Stimulated activated CD4-positive, alpha-beta T cell treated with anti-CD3 and anti-CD28 coated beads, Interleukin-12 subunit alpha, Interleukin-12 subunit beta, amount 100 ng/mL, for 24 hours (primary cell): ENCODE measurements at places on chromosomes 13 and 19.

DNA sequence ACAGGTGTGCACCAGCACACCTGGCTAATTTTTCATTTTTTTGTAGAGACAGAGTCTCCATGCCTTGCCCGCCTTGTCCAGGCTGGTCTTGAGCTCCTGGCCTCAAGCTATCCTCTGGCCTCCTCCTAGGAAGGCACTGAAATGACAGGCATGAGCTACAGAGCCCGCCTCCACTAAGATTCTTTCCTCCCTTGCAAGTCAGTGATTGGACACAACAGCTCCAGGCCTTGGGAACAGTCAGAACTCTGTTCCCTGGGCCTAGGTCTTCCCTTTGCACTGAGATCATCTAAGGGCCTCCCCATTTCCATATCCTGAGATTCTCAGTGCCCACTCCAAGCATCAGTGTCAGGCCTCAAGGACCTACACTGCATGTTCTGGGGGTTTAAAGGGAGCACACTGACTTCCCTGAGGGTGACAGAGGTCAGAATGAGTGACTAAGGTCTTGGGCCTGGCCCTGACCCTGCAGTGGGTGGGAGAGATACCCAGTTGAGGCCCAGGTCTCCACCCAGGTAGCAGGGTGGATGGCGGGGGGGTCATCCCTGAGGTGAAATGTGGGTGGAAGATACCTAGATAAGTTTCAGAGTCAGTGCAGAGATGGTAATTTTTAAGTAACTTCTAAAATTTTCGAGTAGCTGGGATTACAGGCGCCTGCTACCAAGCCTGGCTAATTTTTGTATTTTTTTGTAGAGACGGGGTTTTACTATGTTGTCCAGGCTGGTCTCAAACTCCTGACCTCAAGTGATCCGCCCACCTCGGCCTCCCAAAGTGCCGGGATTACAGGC is 17.3 kb upstream of the ERCC1 start:
- no peak for DNase-seq

DNA sequence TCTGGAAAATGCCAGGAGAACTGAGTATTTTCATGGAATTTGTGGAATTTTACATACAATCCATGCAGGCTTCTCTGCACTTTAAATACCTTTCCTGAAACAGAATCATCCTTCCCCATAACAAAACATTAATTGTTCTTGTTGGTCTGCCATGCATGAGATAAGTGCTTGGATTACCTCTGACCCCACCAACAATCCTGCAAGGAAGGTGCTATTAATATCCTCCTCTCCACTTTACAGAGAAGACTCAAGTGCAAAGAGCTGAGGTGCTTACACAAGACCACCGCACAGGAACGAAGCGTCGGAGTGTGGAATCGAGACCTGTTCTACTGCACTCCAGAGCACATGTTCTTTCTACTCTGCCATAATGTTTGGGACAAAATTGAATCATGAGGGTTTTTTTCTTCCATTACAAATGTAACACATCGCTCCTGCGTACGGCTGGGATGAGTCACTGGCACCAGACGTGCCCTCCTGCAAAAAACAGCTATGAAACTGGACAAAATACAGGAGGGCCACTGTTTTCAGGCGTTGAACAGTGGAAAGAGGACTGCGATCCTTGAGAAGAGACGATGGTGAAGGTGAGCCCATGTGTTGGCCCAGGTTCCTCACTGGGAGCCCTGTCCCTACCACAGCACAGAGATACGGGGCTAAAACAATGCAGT is 12.9 kb upstream of the LRRC4B start:
- no peak for DNase-seq

DNA sequence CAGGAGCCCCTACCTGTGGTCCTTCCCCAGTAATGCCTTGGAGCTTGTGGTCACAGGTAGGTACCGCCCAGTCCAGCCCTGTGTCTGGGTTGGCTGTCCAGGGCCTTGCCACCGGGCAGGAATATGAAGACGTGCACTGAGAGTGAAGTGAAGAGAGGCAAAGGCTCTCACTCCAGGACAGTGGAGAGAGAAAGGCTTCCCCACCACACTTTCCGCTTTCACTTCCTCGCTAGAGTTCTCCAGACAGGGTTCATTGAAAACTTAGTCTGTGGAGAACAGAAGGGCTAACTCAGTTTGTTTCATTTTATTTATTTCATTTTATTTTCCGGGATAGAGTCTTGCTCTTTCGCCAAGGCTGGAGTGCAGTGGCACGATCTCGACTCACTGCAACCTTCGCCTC is 14.2 kb downstream of the FCAR start:
- DNase-seq: no peak

GRCh38 chr13:100315522-100315921 is 226.6 kb downstream of the PCCA start:
- no peak for DNase-seq

DNA sequence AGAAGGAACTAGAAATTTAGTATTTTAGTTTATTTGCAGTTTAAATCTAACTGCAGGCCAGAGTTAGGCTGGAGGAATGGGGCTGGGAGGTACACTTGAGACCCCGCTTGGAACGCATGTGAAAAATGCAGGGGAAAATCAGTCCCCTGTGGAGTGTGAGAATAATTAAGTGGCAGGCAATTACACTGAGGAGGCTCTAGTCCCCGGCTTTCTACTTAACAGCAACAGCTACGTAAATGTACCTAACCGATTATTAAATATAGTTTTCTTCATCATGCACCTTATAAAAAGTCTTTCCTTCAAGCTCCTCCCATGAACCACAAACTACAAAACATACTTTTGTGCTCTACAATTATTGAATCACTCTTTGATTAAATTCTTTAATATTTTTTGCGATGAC is 804 bp downstream of the ZNF708 start:
- DNase-seq: no peak

DNA sequence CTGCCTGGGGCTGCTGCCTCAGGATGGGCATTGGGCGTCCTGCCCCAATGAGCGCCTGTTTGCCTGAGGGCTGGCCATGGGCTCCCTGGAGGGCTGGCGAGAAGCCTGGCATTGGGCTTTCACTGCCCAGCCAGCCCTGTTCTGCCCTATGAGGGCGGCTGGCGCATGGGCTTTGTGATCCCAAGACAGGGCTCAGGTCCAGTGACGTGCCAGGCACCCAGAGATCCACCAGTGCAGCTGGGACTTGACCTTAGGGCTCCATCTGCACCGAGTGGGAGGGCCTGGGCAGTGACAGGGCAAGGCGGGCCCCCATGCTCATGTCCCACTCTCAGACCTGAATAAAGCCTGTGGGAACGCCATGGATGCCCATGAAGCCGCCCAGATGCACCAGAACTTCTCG is 34.3 kb downstream of the MAU2 start:
- DNase-seq: no peak

- no peak for DNase-seq
These were observed 33.3 kb downstream of the GARRE1 start for GRCh38 chr19:34287662-34288140.

GRCh38 chr13:51330791-51331190 is 8.7 kb upstream of the SERPINE3 start:
- DNase-seq: no peak

DNA sequence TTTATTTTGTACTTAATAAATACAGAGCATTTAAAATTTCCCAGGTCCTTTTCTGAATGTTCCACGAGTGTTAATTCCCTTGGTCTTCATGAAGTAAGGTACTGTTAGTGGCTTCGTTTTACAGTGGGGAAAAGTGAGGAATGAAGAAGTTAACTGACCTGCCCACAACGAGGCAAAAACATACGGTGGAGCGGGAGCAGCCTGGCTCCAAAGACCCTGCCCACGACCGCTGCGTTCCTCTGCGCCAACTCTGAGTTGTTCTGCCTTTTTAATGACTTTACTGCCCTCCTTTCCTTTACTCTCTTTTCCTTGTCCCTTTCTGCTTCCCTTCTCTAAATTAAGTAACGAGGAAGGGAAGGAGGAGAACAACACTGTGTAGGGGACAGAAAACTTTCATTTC is 392.9 kb downstream of the PCDH9 start:
- DNase-seq: no peak

GRCh38 chr19:48539503-48540096 is 12.4 kb upstream of the SULT2B1 start:
- no peak for DNase-seq

DNA sequence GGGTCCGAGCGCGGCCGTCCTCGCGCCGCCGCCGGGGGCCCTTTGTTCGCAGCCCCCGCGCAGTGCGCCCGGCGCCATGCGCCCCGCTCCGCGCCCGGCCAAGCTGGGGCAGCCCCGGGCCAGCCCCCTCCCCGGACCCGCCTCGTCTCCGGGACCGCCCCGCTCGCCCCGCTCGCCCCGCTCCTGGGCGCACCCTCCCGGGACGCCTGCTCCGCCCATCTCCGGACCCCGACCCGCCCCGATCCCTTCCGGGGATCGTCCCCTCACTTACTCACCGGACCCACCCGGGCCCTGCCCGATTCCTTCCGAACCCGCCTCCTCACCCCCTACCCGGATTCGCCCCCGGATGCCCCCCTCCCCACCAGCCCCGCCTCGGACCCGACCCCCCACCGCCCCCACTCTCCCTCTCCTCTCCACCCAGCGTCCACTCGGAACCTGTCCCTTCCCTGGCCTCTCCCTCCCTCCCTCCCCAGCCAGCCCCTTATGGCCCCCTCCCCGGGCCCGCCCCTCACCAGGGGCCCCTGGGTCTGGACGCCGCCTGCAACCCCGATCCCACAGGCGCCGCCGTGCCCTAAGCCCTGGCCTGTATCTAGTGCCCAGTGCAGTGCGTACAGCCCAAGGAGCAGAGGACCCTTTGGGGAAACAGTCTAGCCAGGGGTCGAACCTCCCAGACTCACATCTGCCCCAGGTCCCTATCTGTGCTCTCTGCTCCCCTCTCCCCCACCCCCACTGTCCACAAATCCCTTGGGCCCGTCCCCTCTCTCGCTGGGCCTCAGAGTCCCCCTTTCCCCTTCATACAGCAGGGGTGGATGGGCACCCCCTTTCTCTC is at the start of gene CPAMD8:
CPAMD8 (minus strand) TSS at position 105 of the 829 bp plus-strand sequence. CDS start 168 bp downstream, outside the sequence.
- no peak for DNase-seq
